Suppressor macrophage (primary cell): ENCODE measurements at places on chromosomes 5 and 9.

DNA sequence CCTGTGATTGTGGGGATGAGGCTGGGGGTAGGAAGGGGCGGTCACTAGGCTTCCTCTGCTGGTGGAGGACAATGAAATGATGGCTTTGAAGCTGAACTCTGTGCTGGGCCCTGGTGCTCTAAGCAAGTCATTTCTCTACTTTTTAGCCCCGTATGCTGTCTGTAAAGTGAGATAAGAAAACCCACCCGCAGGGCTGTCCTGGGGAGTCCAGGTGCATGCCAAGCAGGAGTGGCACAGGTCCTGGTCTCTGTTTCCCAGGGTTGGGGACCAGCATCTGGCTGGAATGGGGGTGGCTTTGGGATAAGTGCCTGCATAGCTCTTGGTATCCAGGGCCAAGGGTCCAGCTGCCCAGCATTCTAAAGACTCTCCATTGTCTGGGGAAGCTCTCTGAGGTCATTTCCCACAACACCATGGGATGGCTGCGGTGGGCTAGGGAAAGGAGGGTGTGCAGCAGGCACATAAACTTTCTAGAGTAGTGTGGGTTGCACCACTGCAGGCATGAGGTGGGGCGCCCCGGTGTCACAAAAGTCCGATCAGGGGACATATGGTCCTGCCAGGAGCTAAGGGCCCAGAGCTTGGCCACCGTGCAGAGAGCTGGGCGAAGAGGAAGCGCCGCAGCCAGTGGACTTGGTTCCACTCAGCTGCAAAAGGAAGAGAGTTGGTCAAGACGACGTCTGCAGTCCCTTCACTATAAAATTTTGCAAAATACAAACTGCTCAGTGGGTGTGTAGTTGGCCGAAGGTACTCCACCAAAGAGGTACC lies 25.6 kb upstream of the GTF3C5 start:
- no peak for DNase-seq

GRCh38 chr5:172455511-172456061 lies 1.3 kb upstream of the SH3PXD2B start:
- no peak for DNase-seq

DNA sequence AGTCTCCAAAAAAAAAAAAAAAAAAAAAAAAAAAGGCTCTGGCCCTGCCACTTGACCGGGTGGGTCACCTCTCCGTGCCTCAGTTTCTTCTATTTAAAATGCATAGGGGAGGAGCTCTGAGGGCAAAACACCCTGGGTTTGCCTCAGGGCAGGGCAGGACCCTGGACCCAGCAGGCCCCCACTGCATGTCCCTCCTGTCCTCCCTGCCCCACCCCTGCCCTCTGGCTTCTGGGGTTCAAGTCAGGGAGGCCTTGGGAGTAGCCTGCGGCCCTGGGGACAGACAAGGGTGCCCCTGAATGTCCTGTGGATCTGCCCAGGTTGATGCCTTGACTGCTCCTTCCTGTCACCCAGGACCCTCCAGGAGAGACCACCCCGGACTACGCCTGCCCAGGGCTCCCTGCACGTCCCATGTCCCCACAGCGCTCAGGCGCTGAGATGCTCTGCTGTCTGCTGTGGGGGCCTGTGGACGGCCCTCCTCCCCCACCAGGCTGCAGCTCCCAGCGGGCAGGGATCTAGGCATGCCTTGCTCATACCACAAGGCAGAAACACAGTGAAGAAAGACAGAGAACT lies 35.4 kb downstream of the ADAMTS2 start:
- DNase-seq = no peak

- no peak for DNase-seq
These were observed 304.0 kb downstream of the PJA2 start for GRCh38 chr5:109105631-109106267.

DNA sequence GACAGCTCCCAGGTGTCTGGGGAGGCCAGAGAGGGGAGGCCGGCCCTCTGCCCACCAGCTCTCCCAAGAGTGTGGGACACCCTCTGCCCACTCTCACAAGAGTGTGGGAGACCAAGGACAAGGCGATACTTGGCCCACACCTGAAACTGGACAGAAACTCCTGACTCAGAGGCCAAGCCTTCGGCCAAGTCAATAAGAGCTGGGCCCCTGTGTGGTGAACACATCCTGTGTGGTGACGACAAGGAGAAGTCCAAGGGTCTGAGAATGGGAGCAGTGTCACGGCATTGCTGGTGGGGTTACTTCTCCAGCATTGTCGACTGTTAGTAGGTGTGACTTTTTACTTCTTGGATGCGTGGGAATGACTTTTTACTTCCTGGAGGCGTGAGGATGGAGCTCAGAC lies 14.6 kb upstream of the F2RL1 start:
- DNase-seq = no peak

- DNase-seq = peak; percentile 99
These were observed 2.4 kb downstream of the CBY3 start for GRCh38 chr5:179678223-179679013.

DNA sequence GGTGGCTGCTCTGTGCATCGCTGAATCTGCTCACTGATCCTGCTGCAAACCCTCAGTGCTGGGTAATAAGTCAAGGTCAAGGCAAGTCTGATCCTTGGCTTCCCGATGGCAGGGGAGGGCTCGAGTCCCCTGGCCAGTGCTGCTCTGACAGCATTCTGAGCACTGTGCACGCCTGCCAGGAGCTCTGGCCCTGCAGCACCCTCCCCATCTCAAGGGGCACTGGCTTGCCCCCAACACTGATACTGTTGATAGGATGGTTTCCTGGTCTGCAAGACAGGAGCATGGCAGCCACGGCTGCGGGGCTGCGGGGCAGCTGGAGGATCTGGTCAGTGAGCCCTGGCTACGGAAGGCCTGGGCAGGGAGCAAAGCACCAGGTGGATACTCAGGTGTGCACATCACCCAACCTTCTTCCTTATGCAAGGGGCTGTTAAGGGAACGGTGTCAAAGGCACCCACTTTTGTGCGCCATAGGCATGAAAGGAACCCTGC lies 71.8 kb downstream of the SECISBP2 start:
- DNase-seq = no peak

DNA sequence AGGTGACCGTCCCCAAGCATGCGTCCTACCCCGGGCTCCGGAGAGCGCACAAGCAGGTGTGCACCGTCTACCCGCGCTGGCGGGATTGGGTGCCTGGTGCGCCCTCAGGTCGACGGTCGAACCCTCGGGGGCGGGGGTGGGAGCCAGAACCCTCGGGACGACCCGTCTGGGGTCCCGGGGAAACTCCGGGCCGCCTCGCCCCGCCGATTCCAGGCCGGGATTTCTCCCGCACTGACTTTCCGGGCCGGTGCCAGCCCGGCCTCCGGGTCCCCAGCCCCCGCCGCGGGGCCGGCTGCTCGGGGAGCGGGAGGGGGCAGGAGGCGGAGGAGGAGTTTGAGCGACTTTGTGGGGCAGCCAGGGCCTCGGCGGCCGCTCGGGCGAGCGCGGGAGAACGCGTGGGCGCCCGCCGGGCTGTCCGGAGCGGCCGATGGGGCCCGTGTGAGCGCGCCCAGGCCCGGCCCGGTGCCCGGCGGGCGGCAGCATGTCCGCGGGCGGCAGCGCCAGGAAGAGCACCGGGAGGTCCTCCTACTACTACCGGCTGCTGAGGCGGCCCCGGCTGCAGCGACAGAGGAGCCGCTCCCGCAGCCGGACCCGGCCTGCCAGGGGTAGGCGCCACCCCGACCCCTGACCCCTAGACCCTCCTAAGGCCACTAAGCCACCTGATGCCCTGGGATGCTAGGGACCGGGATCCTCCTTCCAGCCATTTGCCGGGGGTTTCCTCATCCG lies at the start of gene DAB2IP:
Gene DAB2IP (plus strand): TSS at position 340 of the 726 bp plus-strand sequence. CDS start 142 bp downstream, at position 482.
- no peak for DNase-seq

GRCh38 chr5:79481574-79481973 lies 32.4 kb downstream of the HOMER1 start:
- DNase-seq = no peak

DNA sequence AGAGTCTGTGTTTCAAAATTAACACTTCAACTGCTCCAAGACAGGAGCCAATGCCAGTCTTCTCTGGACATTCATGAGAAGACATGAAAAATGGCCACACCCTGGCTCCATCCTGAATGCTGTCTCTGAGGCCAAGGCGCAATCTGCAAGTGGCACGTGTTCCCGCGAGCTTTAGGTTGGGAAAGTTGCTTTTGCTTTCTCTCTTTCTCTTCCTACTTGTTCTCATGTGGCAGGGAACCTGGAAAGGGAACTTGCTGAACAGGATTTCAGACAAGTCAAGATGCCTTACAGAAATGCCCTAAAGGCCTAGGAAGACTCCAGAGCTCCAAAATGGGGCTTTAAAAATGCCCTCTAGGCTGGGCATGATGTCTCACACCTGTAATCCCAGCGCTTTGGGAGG lies 91.9 kb upstream of the OTULINL start:
- peak; percentile 64 for DNase-seq

GRCh38 chr5:61286446-61287132 lies 45.5 kb upstream of the ZSWIM6 start:
- peak; percentile 47 for DNase-seq
